Activated T-helper 1 cell treated with Interleukin-2 at 50 U/mL for 16 hours (primary cell): ENCODE measurements at places on chromosomes 5 and 9.

DNA sequence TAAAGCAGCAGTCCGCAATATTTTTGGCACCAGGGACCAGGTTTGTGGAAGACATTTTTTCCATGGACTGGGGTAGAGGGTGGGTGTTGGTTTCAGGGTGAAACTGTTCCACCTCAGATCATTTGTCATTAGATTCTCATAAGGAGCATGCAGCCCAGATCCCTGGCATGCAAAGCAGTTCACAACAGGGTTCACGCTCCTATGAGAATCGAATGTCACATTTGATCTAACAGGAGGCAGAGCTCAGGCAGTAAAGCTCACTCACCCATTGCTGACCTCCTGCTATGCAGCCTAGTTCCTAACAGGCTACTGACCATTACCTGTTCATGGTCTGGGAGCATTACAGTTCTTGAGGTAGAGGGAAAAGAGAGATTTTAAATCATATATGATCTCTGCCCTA lies 241.5 kb upstream of the COX7C start:
- no peak for DNase-seq

GRCh38 chr5:157541447-157542118 lies 34.0 kb downstream of the ADAM19 start:
- no peak for DNase-seq

GRCh38 chr5:107605596-107606125 lies 65.1 kb downstream of the EFNA5 start:
- no peak for DNase-seq

DNA sequence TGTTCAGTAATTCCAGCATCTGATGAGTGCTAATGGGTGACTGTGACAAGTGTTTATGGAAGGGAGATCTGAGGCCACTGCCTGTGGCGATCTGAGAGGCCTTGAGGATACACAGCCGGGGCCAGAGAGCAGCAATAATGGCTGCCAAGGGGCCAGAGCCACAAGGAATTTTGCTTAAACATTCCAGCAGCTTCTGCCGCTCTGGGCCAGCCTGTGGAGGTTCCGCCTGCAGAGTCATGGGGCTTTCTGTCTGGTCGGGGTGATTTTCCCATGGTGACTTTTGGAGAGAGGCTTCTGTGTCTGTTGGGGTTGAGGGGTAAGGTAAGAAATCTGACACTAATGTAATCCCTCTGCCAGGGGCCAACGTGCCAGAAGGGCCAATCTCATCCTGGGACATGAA lies 353.5 kb downstream of the ADAMTS6 start:
- no peak for DNase-seq
